ENCODE measurements at places on chromosomes 11 and 22.

- DNase-seq, result no peak
Observed at GRCh38 chr22:36923131-36923788, 9.8 kb downstream of the CSF2RB start.

DNA sequence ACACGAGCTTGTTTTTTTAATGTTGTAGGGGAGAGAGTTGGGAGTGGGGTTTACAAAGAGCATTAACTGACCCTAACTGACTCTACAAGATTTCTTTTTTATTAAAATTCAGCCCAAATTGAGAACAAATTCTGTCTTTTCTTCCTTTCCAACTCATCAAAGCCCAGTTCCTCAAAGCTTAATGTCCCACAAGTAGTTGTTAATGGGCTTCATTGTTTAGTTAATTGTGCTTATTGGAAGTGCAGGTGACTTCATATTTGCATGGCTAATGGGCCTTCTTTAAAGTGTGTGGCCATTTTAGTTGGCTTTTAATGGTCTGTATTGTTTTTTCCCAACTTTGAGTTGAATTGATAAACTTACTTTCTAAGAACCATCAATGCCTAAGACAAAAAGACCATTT is 39.8 kb downstream of the MPPED2 start:
- DNase-seq, result no peak

DNA sequence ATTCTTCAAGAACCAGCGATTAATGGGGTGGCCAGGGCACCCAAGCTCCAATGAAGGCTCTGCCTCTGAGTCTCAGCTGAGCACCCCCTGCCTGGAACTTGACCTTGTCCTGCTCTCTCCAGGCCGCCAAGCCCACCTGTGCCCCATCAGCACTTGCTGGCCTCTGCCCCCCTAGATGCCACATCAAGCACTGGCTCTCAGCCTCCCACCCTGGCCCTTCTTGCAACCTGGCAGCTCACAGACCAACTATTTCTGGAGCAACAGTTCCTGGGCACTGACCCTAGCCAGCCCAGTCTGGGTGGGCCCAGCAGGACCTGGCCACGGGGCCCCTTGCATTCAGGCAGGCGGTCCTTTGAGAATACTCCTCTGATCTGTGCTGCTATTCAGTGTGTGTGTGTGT is 98.8 kb upstream of the PITPNB start:
- no peak for DNase-seq

DNA sequence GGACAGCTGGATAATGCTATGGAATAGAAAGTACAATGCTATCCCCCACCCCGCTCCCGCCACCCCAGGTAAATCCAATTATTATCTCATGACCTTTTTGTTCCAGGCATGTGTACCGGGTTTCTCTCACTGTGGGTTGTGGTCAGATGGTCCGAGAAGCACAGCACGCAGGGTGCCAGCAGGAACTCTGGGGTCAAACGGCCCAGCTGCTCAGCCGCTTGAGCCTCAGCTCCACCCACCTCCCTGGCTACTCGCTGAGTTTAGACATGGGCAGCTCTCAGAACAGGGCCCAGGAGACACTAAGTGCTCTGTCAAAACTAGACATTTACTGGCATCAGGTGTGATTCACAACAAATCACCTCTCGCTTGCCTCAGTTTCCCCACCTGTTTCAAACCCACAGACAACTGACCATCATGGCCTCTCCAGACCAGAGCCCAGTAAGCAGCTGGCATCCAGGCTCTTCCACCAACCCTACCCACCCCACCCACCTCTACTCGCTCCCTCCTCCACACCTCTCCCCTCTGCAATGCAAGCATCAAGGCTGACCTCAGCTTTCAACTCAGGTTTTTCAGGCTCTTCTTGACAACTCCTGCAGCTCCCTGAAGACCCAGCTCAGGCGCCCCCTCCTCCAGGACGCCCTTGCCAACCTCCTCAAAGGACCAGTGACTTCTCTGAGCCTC is 13.0 kb upstream of the MFNG start:
- no peak for DNase-seq

GRCh38 chr22:31139866-31140716 is at the start of gene PLA2G3:
Gene PLA2G3 (minus strand): TSS chr22:31140508. CDS start chr22:31140354, 154 bp downstream.
- peak; percentile 33 for DNase-seq

DNA sequence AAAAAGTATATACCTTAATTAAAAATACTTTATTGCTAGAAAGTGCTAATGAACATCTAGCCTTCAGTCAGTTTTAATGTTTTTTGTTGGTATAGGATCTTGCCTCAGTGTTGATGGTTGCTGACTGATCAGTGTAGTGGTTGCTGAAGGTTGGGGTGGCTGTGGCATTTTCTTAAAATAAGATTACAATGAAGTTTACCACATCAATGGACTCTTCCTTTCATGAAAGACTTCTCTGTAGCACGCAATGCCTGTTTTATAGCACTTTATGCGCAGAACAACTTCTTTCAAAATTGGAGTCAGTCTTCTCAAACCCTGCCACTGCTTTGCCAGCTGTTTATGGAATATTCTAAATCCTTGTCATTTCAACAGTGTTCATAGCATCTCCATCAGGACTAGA is 50.6 kb downstream of the LDLRAD3 start:
- DNase-seq, result no peak

DNA sequence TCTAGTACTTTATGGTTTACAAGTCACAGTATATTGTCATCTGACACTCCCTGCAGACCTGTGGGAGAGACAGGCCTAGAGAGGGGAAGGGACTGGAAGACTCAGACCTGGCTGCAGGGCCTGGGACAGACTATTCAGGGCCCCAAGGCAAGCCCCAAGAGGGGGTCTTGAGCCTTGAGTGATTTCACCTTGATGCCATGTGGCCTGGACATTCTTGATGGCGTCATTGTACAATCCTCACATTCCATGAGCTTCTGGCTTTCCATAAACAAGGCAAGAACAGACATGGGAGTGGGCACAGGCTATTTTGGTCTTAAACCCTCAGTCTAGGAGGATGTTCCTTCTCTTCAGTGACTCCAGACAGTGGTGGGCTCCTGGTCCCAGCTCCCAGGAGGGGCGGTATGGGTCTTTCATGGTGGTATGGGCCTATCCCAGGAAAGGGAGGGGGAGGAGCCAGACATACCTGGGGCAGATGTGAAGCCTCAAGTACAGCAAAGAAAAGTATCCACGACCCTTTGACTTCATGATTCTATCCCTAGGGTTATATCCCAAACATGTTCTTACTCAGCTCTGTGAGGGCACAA is 1.8 kb upstream of the TBC1D10A start:
- DNase-seq, result no peak
